ENCODE measurements at places on chromosomes 6 and 20. TPM values are rescaled to one million over a fixed set of nuclear protein-coding genes. Genes with fewer than 3 reads are reported as not detected.
A peak's percentile ranks its signal among the peaks of the same experiment; 100 is the strongest.

DNA sequence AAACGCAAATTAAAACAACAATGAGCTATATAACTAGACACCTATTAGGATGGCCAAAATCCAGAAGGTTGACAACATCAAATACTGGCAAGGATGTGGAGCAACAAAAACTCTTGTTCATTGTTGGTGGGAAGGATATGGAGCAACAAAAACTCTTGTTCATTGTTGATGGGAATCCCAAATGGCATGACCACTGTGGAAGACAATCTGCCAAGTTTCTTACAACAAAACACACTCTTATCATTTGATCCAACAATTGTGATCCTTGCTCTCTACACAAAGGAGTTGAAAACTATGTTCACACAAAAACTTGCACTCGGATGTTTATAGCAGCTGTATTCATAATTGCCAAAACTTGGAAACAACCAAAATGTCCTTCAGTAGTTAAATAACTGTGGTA lies 61.8 kb upstream of the LAMA2 start:
- no peak for DNase-seq

- DNase-seq, result peak; percentile 93
Observed at GRCh38 chr6:85464722-85465150, 14.9 kb downstream of the NT5E start.

- DNase-seq, result peak; percentile 87
Observed at GRCh38 chr20:25310268-25310920, 62.5 kb downstream of the PYGB start.

GRCh38 chr20:14582855-14583254 lies 245.4 kb upstream of the FLRT3 start:
- DNase-seq, result no peak

DNA sequence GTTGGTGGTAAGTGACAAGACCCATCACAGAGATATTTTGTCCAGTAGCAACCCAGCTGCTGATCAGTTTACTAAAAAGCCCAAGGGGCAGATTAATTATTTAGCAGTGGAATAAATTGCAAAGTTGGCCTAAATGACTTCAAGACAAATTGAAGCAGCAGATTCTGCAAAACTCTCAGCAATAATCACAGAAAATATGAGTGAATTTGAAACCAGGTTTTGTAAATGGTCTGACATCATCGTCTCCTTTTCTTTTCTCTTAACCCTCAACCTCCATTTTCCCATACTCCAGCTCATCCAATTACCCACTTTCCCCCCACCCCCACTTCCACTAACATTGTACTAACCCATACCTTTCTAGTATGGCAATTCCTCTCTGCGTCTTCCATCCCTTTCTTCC lies 11.3 kb upstream of the PTPRK start:
- DNase-seq, result no peak

DNA sequence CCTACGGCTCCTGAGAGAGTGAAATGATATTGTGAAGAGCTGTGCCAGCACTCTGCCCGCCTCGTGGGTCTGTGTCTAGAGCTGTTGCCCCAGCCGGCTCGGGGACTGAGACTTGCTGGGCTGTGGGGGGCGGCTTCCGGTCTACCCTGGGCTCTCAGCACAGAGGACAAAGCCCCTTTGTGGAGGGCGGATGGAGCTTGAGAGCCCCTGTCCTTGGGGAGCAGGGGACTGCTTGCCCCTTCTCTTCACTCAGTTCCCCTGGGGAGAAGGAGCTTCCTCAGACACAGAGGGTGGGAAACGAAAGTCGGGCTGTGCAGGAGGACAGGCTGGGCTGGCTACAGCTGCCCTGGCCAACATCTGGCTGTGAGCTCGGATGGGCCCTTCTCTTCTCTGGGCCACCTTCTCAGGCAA lies 11.0 kb downstream of the SRC start:
- no peak for DNase-seq

- peak; percentile 65 for DNase-seq
Observed at GRCh38 chr20:47578543-47578942, 76.9 kb downstream of the NCOA3 start.

GRCh38 chr20:63342561-63343459 lies 18.3 kb downstream of the CHRNA4 start:
- no peak for DNase-seq

DNA sequence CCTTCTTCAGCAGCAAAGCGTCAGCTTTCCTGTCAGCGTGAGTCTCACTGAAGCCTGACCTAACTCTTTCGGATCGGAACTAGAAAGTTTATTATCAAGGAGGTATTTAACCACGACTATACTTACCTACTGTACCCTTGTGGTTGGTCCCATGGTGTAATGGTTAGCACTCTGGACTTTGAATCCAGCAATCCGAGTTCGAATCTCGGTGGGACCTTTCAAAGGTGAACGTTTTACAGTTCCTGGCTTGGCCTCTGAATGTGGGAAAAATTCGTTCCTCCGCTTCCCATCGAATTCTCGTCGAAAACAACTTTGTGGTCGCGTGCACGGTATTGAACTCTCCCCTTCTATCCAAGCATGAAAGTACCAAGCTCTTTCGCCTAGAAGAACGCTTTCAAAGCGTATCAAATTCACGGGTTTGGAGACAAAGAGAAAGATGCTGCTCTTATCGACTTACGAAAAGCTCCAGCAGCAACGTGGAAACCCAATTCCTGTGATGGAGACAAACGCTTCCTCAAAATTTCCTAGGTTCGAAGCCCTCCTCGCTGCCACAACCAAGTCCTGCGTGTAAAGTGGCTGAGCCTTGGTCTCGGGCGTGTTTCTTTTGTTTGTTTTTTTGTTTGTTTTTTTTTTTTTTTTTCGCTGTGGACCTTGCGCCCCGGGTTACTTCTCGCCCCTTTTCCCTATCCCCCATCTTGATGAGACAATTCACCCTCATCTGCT lies 63.7 kb downstream of the GPX5 start:
- peak; percentile 82 for DNase-seq

- no peak for DNase-seq
Observed at GRCh38 chr6:1592852-1593251, 16.9 kb upstream of the FOXC1 start.

GRCh38 chr6:10347561-10348327 lies 67.1 kb downstream of the TFAP2A start:
- DNase-seq, result no peak

DNA sequence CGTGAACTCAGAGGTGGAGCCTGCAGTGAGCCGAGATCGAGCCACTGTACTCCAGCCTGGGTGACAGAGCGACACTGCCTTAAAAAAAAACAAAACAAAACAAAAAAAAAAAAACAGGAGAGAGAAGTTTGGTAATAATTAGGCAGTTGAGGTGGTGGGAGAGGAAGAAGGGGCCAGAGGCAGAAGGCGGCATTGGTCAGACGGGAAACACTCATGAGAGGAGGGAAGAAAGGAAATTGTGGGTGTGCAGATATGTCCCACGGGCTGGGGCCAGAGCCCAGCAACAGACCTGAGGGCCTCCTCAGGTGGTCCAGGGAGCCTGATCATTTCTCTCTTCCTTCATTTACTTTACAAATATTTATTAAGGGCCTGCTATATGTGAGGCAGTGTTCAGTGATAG lies 20.0 kb downstream of the SULF2 start:
- DNase-seq, result no peak

GRCh38 chr6:52394251-52394666 lies 25.9 kb upstream of the EFHC1 start:
- no peak for DNase-seq

GRCh38 chr6:21937466-21937865 lies 343.9 kb downstream of the SOX4 start:
- DNase-seq, result peak; percentile 44

DNA sequence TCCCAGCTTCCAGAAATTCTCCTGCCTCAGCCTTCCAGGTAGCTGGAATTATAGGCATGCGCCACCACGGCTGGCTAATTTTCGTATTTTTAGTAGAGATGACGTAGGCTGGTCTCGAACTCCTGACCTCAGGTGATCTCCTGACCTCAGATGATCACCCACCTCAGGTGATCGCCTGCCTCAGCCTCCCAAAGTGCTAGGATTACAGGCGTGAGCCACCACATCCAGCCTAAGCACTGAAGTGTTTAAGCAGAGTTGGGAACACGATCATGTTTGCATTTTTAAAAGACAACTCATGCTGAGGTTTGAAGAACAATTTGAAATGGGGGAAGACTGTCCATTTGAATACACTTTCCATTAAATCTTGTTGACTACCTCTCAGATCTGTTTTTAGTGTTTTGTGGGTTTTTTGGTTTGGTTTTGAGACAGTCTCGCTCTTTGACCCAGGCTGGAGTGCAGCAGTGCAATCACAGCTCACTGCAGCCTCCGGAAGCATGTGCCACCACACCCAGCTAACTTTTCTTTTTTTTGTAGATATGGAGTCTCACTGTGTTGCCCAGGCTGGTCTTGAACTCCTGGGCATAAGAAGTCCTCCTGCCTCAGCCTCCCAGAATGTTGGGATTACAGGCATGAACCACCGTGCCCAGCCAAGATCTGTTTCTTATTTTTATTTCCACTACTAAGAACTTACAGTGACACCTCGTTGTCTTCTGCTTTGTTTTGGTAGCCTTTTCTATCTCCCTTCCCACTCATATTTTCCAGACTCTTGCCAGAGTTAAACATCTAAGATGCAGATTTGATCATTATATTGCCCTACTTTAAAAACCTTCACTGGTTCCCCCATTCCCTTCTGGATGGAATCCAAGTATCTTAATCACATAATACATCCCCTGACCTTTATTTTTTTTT lies 5.5 kb downstream of the CASP8AP2 start:
- DNase-seq, result no peak

GRCh38 chr20:12093057-12093796 lies 175.5 kb downstream of the BTBD3 start:
- no peak for DNase-seq

- DNase-seq, result no peak
Observed at GRCh38 chr6:46760925-46761324, 14.2 kb downstream of the ANKRD66 start.

DNA sequence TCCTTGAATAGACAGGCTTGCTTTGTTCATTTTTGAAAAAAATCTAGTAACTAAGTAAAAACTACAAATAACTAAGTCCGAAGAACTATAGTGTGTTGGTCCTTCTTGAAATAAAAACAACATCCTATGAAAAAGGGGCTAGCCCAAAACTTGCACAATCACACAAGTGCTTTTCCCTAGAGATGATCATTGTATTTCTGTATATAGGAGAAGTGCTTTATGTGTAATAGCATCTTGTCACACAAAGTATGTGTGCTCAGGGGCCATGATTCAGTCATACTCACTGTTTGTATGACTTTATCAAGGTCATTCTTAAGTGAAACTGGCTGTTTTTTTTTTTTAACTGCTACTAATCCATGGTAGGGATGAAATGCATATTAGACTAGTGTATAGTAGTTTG lies 179.8 kb downstream of the DTNBP1 start:
- no peak for DNase-seq

DNA sequence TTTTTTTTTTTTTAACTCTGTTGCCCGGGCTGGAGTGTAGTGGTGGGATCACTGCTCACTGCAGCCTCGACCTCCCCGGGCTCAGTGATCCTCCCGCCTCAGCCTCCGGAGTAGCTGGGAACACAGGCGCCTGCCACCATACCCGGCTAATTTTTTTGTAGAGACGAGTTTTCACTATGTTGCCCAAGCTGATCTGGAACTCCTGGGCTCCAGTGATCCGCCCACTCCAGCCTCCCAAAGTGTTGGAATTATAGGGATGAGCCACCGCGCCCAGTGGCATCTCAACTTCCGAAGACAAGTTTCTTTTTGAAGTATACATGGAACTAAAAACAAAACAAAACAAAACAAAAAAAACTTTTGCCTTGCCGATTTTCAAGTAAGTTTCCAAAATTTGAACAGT lies 66.6 kb upstream of the ZNF184 start:
- DNase-seq, result no peak

GRCh38 chr6:108133594-108134179 lies 32.1 kb upstream of the NR2E1 start:
- peak; percentile 86 for DNase-seq

GRCh38 chr6:136736281-136736960 lies 55.9 kb downstream of the MAP3K5 start:
- peak; percentile 48 for DNase-seq

DNA sequence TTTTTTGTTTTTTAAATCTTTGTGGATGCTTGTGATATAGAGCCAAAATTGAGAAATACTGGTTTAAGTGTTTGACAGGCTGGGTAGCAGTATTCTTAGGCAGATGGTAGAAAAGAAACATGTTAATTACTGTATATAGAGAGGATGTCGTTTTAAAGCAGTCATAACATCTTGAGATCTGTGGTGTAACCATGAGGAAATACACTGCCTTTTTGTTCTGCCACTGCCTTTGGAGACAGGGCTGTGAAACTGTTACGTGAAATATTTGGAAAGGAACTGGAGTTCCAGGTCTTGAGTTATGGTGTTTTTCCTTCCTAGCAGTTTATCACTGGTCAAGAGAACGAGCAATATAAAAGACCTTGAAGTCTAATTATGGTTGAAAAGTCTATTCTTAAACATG lies 19.5 kb downstream of the STXBP5 start:
- DNase-seq, result no peak

- DNase-seq, result no peak
Observed at GRCh38 chr6:67882436-67883311, 752.4 kb upstream of the ADGRB3 start.

NKX2-4 gene
- total RNA-seq, result not detected

ABHD12 gene
- total RNA-seq, result 38.2 TPM

GGTLC1 gene
- not detected for total RNA-seq

HS3ST5 gene
- total RNA-seq, result not detected

BPIFB1 gene
- total RNA-seq, result not detected

BEND6 gene
- total RNA-seq, result 0.14 TPM

ADGRG6 gene
- total RNA-seq, result 43.4 TPM

HCK gene
- not detected for total RNA-seq

DPPA5 gene
- not detected for total RNA-seq

SAMD10 gene
- 4.3 TPM for total RNA-seq

MOXD1 gene
- 0.34 TPM for total RNA-seq

CST9L gene
- total RNA-seq, result not detected

SCGN gene
- not detected for total RNA-seq

TNFAIP3 gene
- total RNA-seq, result 13.4 TPM

EYA4 gene
- total RNA-seq, result under 0.01 TPM
